Pons (tissue), 1 donor: ENCODE measurements at places on chromosomes 2 and 18.

- no peak for DNase-seq
These were observed 82.7 kb downstream of the COL5A2 start for GRCh38 chr2:189096769-189097447.

- no peak for DNase-seq
These were observed 42.1 kb upstream of the ERMN start for GRCh38 chr2:157367704-157368103.

DNA sequence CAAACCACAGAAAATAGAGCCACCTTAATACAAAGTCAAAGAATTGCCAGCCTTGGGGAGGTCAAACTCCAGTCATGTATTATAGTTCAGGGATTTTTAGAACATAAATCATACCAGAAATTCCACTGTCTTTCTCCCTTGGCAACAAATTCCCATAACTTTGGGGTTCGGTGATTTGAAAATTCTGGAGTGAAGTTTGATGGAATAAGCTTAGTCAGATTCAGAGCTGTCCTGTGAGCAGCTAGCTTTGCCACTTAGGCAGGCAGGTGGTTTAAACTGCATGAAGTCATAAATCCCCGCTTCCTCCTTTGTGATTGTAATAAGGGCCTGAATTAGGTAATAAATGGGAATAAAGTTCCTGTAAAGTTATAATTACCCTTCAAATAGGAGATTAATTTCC, 457.0 kb upstream of the HNMT start:
- DNase-seq = no peak

DNA sequence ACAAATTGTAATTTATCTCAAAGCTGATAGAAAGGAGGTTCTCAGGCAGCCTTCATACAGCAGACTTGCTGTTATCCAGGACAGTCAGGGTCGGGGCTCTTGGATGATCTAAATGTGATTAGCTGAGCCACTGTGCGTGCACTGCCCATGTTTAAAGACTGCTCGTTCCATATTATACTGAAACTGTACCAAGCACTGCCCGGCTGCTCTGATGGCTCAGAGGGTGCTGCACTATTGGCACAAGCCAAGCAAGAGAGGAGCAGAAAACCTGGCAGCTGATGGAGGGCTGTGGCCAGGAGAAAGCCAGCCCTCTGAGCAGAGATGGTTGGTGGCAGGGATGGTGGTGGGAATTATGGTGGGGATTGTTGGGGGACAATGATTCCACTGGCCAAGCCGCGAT, 63.4 kb downstream of the COL6A3 start:
- DNase-seq = no peak

GRCh38 chr18:34224423-34225217, at the start of gene NOL4:
NOL4 (minus strand) TSS chr18:34224913; CDS start chr18:34223253, 1,660 bp downstream.
- peak; percentile 58 for DNase-seq

DNA sequence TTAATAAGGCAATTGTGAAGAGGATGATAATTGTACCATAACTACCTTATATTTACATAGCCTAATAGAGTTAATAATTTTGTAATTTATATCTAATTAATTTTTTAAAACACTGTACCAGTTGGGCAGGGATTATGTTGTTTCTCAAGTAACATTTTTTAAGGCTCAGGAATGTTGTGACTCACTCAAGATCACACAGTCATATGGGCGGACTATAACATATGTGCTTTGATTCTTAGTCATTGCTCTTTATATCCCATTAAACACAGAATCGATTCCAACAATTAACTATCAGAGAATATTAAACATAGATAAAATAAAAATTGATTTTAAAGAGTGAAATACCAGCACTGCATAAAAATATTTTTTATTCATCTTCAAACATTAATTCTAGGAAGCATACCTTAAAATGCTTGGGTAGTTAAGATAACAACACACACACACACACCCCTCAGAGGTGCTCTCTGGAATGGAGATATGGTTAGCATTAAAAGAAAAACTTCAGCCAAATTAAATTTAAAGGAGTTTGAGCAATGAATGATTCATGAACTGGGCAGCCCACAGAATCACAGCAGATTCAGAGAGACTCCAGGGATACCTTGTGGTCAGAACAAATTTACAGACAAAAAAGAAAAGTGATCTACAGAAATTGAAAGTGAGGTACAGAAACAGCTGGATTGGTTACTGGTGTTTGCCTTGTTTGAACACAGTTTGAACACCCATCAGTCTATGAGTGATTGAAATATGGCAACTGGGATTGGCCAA, 869.4 kb upstream of the ID2 start:
- DNase-seq = no peak
